ENCODE measurements at places on chromosomes 5 and 9. TPM values are rescaled to one million over a fixed set of nuclear protein-coding genes. Genes with fewer than 3 reads are reported as not detected.

Gene ADAMTS2
- 5.9 TPM for total RNA-seq

Gene MORN5
- total RNA-seq = not detected

Gene PTGR1
- 42.0 TPM for total RNA-seq

Gene DIPK1B
- 28.3 TPM for total RNA-seq

Gene SLC34A1
- total RNA-seq = not detected

Gene AGXT2
- not detected for total RNA-seq

- DNase-seq = peak; percentile 83
Measured at GRCh38 chr9:35616681-35617459, 1.3 kb downstream of the CD72 start.

DNA sequence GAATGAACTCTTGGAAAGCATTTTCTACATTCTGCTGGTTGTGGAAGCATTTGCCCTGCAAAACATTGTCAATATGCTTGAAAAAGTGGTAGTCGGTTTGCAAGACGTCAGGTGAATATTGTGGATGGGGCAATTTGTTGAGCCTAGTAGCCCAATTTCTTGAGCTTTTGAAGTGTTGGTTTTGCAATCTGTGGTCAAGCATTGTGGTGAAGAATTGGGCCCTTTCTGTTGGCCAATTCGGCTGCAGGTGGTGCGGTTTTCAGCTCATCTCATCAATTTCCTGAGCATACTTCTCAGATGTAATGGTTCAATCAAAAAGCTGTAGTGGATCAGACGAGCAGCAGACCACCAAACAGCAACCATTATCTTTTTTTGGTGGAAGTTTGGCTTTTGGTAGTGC, 426.8 kb upstream of the CDH9 start:
- DNase-seq = no peak

DNA sequence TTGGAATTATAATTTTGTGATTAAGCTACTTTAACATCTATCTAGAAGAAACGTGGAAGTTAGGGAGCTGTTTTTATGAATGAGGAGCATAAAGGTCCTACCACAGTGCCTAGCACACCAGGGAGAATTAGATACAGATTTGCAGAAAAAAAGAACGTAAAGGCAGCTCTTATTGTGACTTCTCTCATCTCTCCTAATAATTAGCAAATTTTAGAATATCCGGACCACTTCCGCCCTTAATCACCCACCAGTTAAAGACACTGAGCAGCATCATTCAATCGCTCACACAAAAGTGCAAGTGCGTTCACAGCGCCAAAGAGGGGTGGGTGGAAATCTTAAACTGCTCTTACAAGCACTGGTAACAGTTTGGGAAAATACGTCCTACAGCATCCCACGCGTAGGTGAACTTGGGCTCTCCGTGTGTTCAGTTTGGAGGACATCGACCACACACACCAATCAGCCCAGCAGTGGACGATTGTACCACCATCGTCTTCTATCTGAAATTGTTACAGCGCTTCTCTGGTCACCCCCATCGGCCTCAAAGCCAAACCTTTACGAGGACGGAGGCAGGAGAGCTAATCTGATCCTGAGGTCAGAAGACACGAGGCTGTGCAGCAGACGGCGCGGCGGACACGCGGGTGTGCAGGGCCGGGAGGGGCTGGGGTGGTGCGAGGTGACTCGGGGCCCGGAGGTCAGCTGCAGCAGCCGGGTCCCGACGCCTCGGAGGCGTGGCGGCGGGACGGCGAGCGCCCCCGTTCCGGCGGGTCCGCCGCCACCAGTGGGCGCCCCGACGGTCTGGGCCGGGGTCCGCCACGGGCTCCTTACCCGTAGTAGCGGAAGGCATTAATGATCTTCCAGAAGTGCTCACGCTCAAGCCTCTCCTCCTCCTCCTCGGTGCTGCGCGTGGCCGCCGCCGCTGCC, 646 bp downstream of the CARNMT1 start:
- peak; percentile 80 for DNase-seq

DNA sequence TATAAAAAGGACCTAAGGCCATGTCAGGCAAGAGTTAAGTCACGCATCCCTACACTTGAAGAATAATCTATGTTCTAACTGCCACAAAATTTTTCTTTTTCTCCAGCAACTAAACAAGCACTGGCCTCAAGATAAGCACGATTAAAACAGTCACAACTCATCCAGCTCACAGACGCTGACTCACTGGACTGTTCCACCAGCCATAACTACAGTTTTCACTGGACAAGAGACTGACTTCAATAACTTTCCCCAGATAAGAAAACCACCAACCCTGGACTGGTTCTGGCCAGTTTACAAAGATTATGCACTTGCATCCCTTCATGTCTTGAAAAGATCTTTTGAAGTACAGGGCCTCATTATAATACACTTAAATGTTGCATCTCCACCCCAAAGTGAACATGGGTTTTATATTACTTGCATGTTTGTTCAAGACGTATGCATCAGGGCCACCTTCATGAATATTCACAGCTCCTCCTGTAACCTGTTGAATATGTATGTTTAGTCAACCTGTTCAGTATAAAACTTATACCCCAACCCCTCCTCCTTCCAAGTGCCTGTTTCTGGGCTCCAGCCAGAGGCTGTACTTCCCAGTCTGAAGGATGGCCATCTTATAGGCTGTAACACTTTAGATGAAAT, 129.3 kb upstream of the EPB41L4A start:
- no peak for DNase-seq

GRCh38 chr9:128390813-128391711, 19.9 kb downstream of the URM1 start:
- no peak for DNase-seq

DNA sequence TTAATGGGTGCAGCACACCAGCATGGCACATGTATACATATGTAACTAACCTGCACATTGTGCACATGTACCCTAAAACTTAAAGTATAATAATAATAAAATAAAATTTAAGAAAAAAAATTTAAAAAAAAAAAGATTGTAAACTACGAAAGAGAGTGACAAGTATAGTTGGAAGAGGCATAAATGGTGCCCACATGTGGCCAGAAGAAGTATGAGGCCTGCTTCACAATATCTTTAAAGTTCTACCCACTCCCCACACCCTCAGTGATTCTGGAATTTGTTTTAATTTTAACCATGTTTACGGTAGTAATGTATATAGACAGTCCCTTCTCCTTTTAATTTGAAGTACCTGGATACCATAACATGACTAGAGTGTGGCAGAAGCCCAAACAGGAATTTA, 172.7 kb downstream of the CHSY3 start:
- no peak for DNase-seq

GRCh38 chr5:176948458-176948857, 49.3 kb upstream of the HK3 start:
- no peak for DNase-seq

DNA sequence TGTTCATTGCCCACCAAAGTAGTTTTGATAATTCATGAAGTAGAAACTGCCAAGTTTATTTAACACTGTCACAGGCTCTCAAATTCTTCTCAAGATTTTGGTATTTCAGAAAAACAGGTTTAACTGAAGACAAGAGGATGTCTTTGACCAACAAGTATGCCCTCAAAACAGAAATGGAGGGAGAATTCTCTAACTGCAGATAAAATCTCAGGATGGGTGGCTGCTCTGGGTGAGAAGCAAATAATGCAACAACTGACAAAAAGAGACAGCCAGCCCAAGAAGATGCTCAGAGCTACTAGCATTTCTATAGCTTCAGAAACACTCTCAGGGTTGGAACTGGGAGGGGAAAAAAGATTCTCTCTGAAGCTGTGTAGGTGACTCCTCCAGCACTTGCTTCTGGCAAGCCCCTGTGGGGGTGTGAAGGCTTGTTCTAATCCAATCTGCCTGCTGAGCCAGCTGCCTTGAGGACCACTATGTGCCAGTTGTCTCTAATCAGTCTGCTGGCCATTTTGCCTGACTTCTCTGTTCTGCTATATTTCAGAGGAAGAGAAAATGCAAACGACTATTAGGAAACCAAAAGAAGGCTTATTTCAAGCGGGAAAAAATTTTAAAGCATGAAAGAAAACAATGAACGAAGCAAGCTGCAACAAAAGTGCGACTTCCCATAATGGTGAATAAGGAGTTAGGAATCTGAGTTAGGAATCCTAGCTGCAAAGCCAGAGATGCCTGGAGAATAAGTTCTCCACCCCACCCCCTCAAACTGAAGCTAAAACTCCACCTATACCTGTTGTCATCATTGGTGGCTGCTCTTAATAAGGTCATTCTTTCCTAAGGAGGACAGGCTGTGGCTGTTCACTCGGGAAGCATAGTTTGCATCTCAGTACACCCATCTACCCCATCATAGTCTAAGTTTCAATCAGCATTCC, 147.5 kb downstream of the GNAQ start:
- no peak for DNase-seq

DNA sequence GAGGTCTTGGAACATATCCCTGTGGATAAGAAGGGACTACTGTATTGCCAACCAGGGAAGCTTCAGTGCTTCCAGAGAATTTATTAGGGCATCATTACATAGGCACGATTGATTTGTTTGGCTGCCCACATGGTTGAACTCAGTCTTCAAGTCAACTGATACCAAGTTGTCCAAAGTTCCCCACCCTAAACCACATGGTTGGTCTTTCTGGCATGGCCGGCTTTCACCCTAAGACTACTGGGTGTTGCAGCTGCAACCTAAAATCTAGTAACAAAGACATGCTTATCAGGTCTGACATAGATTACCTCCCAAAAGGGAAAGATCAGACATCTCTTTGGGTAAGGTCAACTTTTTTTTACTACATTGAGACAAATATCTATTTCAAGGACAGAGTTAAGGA, 37.0 kb downstream of the FAF2 start:
- no peak for DNase-seq

DNA sequence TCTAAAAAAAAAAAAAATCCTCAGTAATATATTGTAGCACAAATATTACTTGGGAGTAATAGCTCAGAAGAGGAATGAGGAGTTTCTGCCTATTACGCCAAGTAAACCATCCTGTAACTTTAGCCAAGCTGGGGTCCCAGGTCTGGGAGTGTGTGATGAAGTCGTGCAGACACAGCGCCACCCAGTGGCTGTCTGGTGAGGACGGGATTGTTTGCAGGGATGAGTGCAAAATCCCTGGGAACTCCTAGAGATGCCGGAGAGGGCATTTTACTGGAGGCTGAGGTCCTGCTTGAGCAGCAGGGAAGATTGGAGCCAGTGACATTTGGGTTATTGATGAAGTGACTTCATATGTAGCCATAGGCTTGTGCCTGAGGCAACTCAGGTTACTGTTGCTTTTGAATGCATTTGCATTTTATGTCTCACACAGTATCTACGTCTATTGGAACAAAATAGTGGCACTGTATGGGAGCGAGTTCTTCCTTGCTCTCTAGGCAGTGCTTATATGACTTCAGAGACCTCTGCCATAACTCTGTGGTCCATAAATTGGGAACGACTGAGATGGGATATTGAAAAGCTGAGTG, 72.8 kb downstream of the PSAT1 start:
- peak; percentile 77 for DNase-seq
